ENCODE measurements at places on chromosomes 1 and 21. TPM values are rescaled to one million over a fixed set of nuclear protein-coding genes. Genes with fewer than 3 reads are reported as not detected.
A peak's percentile ranks its signal among the peaks of the same experiment; 100 is the strongest.

The ATP6V1G3 gene
- total RNA-seq, result not detected

The E2F2 gene
- total RNA-seq, result 16.9 TPM

The LCE1D gene
- not detected for total RNA-seq

The CDKN2C gene
- total RNA-seq, result 16.5 TPM

The ZBTB8A gene
- total RNA-seq, result 2.4 TPM

The OR2T10 gene
- total RNA-seq, result not detected

The HSD11B1 gene
- 5.9 TPM for total RNA-seq

The RNF186 gene
- total RNA-seq, result not detected

The CLCA4 gene
- total RNA-seq, result 357 TPM

The ZFYVE9 gene
- 13.3 TPM for total RNA-seq

The CCDC185 gene
- total RNA-seq, result 0.13 TPM

The WDR77 gene
- total RNA-seq, result 28.7 TPM

- DNase-seq, result no peak
These were observed 33.0 kb downstream of the PDE4B start for GRCh38 chr1:65825741-65826140.

- DNase-seq, result no peak
These were observed 173.4 kb upstream of the HMCN1 start for GRCh38 chr1:185560760-185561159.

DNA sequence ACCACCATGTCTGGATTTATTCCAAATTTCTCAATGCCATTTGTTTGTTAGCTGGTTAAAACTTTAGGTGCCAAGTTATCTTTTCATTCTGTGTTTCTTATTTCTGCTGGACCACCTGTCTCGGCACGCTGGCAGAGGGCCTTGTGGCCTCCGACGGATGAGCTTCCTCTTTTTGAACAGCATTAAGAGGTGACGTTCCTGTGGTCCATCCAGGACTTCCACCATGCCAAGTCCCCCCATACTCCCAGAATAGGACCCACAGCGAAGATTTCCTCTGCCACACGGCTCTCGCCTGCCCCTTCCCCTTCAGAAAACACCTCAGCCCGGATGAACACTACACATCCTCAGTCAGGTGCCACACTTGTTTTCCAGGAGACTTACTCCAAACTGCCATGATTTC, 73.8 kb downstream of the NTPCR start:
- DNase-seq, result no peak

- no peak for DNase-seq
These were observed 135.8 kb downstream of the PTPRU start for GRCh38 chr1:29372108-29372507.

- no peak for DNase-seq
These were observed 62.1 kb upstream of the CD55 start for GRCh38 chr1:207259391-207259790.

DNA sequence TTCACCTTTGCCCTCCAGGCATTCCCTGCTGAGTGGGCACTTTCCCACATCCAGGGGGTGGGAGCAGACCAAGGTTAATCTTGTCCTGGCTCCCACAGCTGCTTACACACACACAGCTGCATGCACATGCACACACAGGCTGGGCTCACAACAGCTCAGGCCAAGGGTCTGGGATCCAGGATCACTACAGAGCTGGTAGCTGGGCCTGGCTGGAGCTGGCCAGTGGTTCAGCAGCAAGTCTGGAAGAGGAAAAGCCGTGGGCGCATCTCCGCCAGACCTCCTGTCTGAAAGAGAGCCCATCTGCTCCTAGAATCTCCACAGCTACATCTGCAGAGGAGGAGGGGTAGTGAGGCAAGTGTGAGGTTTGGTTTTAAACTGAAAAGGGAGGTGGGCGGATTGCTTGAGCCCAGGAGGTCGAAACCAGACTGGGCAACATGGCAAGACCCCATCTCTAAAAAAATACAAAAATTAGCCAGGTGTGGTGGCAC, 3.8 kb downstream of the CDK18 start:
- DNase-seq, result no peak

GRCh38 chr1:3547055-3548005, 64.0 kb downstream of the MEGF6 start:
- DNase-seq, result no peak

GRCh38 chr1:232873931-232874330, 68.7 kb downstream of the MAP10 start:
- DNase-seq, result no peak

DNA sequence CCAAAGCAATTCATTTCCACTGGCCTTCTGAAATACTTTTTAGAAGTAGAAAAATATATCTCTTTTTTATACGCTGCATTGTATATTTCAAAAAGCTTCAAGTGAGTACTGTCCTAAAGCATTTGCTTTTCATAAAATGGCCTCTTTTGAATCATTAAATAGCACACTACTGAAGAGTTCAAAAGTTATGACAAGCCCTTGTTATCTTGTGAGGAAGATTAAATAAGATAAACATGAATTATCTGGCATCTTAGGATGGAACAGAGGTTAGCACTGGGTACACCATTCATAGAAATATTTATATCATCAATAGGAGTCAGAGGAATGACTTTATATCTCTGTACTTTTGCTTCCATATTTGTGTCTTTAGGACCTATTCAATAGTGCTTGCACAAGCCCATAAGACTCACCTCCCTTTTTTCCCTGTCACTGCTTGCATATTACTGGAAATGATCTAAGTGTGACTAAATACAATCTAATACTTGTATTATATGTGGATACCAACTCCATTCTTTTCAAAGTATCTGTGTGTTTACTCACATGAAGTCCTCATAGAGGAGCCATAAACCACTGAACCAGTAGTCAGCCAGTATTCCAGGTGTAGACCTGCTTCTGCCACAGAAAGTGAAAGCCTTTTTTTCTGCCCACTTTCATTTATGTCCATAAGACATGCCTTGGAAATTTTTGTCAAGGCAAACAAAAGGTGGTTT, 274.2 kb upstream of the C1orf105 start:
- no peak for DNase-seq

DNA sequence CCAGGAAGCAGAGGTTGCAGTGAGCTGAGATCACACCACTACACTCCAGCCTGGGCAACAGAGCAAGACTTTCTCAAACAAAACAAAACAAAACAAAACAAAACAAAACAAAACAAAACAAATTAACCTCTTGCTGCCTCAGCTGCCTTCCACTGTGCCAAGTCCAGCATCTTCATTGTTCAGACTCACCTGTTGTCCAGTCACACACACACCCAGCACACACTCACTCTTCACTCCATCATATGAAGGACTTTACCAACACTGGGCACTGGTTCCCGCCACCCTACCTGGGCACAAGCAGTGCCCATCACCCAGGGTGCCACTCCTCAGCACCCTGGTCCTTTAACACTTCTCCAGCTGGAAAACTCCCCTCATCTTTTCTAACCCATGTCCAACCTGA, 14.6 kb downstream of the PYCR2 start:
- no peak for DNase-seq

- DNase-seq, result no peak
These were observed 10.8 kb upstream of the IFNGR2 start for GRCh38 chr21:33392284-33392985.

- DNase-seq, result no peak
These were observed 107.0 kb downstream of the NME7 start for GRCh38 chr1:169260478-169261151.

- DNase-seq, result no peak
These were observed 159.0 kb upstream of the GALNT2 start for GRCh38 chr1:229907884-229908638.

DNA sequence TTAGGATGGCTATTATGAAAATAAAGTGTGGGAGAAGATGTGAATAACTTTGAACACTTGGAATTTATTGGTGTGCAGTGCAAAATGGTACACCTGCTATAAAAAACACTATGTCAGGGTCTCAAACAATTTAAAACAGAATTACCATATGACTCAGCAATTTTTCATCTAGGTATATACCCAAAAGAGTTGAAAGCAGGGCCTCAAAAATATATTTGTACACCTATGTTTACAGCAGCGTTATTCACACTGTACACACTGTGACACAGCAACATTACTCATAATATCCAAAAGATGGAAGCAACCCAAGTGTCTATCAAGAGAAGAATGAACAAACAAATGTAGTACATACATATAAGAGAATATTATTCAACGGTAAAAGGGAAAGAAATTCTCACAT, 75.8 kb downstream of the SPATA6 start:
- no peak for DNase-seq

GRCh38 chr1:48530727-48531351, 58.8 kb upstream of the SPATA6 start:
- DNase-seq, result no peak

- peak; percentile 75 for DNase-seq
These were observed 7.3 kb downstream of the F11R start for GRCh38 chr1:161013488-161014230.

GRCh38 chr1:182460550-182460951, 10.6 kb downstream of the RGSL1 start:
- no peak for DNase-seq

GRCh38 chr1:204866051-204866596, 4.5 kb upstream of the NFASC start:
- no peak for DNase-seq

DNA sequence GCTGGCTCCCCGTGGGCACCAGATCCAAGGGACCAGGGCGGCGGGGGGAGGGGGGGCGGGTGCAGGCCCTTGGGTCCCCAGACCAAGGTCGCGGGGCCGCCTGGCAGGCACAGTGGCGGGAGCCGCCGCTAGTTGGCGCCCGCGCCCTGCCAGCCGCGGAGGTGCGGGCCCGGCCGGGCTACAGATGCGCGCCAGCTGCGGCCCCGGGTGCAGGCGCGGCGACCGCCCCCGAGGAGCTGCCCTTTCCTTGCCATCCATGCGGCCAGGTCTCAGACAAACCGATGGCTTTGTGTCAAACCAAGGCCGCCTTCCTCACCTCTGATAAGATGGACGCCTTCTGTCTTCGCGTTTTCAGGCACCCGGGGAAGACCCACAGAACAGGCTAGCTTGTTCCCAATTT, 2.2 kb upstream of the RUNX3 start:
- no peak for DNase-seq

GRCh38 chr1:231923491-231924041, 297.0 kb downstream of the DISC1 start:
- no peak for DNase-seq

DNA sequence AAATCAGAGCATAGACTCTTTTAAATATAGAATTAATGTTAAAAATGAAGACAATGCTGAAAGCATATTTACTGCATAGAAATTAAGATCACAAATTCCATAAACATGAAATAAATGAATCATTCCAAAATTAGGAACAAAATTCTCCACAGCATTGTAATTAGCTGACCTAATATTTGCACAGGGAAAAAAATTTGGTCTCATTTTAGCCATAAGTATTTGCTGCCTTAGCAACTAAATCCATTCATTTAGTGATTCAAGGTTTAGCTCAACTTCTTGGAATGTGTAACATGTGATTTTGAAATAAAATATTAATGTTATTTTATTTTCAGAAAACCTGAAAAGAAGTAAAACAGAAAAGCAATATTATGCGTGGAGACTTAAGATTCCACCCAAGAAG, 25.5 kb downstream of the ADAMTS5 start:
- DNase-seq, result no peak

DNA sequence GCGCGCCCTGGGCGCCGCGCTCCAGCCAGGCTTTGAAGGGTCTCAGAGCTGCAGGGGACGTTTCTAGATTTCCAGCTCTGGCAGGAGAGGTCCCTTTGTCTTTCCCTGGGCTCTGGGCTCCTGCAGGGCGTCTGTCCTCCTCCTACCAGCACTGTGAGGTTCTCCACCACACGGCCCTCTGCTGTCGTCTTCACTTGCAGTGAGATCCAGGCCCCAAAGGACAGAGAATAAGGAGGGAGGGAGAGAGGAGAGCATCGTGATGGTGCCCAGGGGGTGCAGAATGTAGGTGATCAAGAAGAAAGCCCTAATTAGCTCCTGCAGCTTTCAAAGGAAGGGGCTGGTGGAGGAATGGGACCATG, 4.2 kb upstream of the GNB1 start:
- no peak for DNase-seq

DNA sequence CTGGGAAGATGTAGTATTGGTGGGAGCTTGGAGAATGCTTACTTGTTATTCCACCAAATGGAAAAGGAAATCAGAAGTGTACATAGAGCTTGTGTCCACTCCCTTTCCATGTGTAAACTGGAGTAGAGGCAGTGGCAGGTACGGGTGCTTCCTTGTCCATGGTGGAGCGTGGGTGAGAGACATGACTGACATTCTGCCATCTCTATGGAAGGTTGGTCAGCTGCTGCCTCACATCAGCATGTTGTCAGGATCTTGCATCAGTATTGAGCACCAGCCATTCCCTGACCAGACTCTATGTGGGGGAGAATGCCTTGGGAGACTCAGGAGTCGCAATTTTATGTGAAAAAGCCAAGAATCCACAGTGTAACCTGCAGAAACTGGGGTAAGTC, 19.8 kb downstream of the NLRP3 start:
- no peak for DNase-seq

DNA sequence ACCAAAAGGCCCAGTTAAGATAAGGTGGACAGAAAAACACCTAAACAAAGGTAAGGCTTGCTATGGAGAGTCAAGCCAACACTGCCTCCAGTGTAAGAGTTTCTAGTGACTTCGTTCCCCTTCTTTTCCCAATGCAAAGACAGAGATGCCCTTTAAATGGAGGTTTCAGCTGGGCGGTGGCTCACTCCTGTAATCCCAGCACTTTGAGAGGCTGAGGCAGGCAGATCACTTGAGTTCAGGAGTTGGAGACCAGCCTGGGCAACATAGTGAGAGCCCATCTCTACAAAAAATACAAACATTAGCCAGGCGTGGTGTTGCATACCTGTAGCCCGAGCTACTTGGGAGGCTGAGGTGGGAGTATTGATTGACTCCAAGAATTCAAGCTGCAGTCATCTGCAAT, 24.0 kb upstream of the COL6A1 start:
- no peak for DNase-seq

DNA sequence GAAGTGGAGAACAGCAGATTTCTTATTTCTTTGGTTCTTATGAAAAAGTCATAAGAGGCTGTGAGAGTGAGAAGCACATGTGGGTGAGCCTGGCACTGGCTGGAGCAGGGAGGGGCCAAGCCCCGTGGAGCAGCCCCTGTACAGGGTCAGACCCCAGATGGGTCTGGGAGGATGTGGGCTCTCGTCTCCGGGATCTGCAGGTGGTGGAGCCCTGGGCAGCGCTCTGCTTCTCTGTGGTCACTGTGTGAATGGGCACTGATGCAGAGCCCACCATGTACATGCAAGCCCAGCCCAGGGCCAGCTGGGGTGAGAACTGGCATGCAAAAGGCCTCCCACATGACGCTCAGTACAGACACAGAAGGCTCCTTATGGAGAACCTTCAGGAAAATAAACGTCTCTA, 67.6 kb downstream of the SIM2 start:
- no peak for DNase-seq

DNA sequence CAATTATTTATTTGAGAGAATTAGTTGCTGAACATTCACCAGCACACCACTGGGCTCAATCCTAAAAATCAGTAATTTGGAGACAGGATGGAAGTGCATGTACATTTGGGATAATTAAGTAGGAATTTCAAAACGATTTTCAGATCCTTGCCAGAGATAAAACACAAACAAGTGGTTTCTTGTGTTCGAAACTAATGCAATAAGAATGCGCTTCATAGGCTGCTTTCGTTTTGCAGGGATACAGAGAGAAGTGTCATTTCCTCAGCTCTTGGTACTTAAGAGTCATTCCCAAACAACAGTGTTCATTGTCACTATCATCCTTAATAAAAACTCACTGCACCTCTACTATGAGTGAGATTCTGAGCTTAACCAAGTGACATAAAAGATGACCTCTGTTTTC, 20.6 kb upstream of the USP24 start:
- no peak for DNase-seq

All from esophagus squamous epithelium (tissue), 5 donors.